ENCODE measurements at places on chromosomes 3 and 15. TPM values are rescaled to one million over a fixed set of nuclear protein-coding genes. Genes with fewer than 3 reads are reported as not detected.

MB21D2 gene
- total RNA-seq = 2.2 TPM

STAC gene
- total RNA-seq = 20.1 TPM

WNT5A gene
- total RNA-seq = 39.0 TPM

CPOX gene
- total RNA-seq = 22.1 TPM

CCR3 gene
- not detected for total RNA-seq

THPO gene
- 0.13 TPM for total RNA-seq

MUSTN1 gene
- total RNA-seq = not detected

NAALADL2 gene
- 15.9 TPM for total RNA-seq

AMOTL2 gene
- 69.0 TPM for total RNA-seq

IMPG2 gene
- total RNA-seq = 0.44 TPM

SLC28A2 gene
- not detected for total RNA-seq

ETV5 gene
- total RNA-seq = 26.1 TPM

ARPP19 gene
- 82.3 TPM for total RNA-seq

SATB1 gene
- total RNA-seq = 32.6 TPM

GLDN gene
- total RNA-seq = 6.5 TPM

SI gene
- total RNA-seq = not detected

ECE2 gene
- total RNA-seq = not detected
